NCI-H1417 treated with DMSO at 0.1 percent for 48 hours (cell line): ENCODE measurements at places on chromosomes 11 and 22.

DNA sequence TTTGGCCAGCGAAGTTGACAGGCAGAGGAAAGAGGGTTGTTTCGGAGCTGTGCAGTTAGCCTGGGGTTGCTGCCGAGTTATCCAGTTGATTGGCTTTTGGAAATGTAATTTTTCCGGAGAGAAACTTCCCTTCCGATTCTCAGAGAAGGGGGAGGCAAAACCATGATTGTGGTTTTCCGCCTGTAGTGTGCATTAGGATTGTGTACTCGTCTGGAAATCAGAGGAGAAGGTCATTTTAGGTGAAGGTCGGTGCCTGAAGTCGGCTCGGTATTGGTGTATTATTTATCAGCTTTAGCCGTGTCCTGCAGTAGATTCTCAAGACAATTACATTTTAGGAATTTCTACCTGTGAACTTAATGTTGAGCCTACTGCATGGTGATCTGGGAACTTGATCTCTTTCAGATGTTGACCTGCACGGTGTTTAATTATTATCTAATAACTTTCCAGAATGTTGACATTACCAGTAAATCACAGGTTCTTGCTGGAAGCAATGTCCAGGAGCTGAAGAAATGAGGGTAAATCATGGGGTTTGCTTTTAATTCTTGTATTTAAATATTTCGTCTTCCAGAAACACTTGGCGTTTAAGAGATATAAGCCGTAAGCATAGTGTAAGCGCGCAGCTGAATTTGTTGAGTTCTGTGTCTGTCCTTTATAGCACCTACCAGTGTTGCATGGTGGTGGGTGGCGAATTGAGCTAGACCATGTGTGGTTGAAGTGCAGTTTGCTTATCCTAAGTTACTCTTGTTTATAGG lies 1.3 kb downstream of the ARHGEF12 start:
- no peak for DNase-seq

GRCh38 chr11:64967375-64967774 lies 4.5 kb downstream of the MAJIN start:
- DNase-seq: no peak

- no peak for DNase-seq
These were observed at the start of gene MPPED2 for GRCh38 chr11:30586251-30587144. MPPED2 (minus strand) TSS chr11:30586353; CDS start chr11:30580373, 5,980 bp downstream.

DNA sequence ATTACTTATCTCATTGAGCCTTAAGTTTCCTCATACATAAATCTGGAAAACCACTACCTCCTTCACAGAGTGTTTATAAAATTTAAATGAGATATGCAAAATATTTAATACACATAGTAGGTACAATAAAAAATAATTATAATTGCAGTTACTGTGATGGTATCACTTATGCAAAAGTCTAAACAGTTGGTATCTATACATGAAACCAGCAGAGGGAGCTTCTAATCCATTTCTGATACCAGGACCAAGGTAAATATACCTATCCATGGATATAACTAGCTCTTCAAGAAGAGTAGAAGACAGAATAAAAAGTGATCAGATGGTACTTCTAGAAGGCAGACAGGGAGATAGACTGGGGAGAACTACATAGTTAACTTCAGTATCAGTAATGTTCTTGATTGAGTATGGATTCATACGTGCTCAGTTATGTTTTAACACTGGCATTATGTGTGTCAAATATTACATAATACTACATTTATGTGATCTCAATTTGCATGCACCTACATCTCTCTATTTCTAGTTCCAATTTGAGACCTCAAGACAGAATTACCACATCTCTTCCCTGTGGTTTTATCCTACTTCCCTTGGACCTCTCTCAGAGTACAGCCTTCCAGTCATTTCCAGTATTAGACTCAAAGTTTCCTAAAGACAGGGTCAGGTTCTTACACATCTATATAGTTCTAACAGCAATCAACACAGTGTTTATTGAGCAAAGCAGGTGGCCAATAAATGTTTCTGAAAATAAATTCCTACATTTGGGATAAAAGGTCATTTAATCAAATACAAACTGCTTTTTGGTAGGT lies 13.7 kb upstream of the TSG101 start:
- no peak for DNase-seq

DNA sequence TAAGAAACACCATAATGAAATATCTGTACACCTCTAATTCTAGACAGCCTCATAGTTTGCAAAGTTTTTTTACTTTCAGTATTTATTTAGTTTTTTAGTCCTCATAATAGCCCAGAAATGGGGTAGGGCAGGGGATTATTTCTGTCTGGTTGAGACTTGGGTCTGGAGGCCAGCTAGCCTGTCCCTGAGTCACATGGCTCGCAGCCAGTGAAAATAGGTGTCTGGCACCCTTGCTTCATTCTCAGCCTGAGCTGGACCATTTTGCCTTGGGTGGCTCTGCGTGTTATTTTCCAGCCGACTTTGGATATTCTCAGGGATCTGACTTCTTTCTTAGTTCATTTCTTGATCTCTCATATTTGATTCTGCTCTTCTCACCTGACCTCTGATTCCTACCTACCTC lies 123.9 kb upstream of the NARS2 start:
- no peak for DNase-seq

DNA sequence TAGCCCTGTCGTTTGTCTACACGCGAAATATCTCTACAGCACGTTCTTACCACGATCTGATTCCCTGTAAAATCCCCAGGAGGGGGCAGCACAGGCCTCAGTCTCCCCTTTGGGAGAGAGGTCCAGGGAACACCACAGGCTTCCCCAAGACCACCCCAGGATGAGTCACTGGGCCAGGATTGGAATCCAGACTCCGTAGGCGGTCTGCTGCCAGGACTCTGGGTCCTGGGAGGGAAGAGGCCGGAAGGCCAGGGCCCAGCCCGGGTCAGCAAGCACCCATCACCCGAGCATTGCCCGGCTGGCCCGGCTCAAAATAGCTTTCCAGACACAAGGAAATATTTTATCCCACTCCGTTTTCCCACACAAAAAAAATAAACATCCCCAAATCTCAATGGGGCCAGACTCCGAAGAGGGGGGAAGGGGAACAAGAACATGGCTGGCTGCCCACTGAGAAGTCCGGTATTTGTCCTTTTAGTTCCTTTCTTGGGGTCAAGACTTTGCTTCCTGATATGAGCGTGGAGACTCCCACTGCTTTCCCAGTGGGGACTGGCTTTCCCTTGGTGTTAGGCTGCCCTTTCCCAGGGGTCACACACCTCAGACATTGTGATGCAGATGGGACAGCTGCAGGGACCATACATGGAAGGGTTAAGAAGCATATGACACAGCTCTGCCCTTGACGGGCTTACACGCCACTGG lies 91.3 kb downstream of the LRRC32 start:
- DNase-seq: no peak

DNA sequence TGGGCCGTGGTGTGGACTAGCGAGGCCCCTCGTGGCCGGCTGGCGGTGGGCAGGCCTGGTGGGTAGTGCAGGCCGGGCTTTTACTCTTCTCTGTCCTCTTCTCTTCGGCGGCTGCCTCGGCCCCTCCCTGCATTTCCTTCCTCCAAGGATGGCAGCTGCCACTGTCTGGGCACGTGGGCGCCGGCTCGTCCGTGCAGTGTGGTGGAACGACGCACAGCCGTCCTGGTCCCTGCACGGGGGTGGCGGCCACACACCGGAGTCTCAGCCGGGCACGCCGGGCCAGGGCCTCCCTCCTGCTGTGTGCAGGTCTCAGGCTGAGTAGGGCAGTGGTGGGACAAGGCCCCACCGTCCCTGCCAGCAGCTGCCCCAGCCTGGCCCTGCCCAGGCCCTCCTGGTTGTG lies 37.7 kb downstream of the MOB2 start:
- DNase-seq: no peak

- peak; percentile 73 for DNase-seq
These were observed 18.1 kb upstream of the JAM3 start for GRCh38 chr11:134050541-134051383.

- no peak for DNase-seq
These were observed 23.7 kb downstream of the SHANK3 start for GRCh38 chr22:50696251-50696798.

GRCh38 chr22:24996420-24996952 lies 44.0 kb downstream of the KIAA1671 start:
- DNase-seq: no peak

GRCh38 chr11:7572001-7572712 lies 58.4 kb downstream of the PPFIBP2 start:
- DNase-seq: no peak

DNA sequence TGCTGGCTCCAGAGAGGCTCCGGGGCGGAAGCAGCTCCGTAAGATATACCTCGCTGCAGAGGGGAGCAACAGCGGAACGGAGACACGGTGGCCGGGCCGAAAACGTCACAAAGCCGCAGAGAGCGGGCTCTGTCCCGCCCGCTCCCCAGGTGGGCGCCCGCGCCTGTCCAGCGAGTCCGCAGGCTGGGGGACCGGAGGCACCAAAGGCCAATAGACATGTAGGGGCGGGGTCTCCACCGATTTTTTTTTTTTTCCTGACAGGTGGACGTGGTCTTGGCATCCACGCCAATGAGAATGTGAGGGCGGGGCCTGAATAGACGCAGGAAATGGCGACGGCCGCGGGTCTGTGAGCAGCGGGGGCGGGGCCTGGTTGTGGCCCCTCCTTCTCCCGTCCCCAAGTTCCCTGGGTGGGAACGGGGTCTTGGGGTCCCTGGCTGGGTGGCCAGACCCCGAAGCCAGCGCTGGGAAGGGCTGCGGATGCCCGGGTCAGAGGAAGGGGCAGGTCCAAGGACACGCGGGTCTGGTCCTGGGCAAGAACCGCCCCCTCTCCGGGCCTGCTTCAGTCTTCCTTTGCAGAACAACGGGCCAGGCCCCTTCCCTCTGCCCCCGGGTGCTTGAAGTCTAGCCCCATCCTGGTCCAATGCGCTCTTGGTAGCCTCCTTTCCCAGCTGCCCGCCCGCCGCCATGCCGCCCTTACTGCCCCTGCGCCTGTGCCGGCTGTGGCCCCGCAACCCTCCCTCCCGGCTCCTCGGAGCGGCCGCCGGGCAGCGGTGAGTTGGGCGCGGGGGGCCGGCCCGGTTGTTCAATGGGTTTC lies at the start of gene DNAJC4:
TSS of gene DNAJC4 (plus strand) at position 378 of the 814 bp plus-strand sequence. CDS start at position 685, 307 bp downstream.
- DNase-seq: peak; percentile 93

DNA sequence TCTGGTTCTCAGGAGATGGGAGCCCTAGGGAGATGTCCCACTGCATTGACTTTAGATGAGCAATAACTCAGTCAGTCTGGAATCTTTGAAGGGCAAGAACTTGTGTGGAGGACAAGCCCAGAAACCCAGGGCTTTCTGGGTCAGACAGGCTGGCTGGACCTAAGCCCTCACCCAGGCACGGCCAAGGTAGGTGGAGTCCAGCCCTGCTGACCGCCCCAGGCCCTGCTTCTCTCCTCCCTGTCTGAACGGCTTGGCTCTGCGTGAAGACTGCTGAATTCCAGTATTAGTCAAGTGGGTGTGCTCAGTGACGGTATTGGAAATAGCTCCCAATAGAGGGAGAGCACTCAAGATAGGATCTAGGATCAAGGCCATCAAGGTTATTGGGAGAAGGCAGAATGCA lies 6.1 kb downstream of the CXCR5 start:
- DNase-seq: no peak

DNA sequence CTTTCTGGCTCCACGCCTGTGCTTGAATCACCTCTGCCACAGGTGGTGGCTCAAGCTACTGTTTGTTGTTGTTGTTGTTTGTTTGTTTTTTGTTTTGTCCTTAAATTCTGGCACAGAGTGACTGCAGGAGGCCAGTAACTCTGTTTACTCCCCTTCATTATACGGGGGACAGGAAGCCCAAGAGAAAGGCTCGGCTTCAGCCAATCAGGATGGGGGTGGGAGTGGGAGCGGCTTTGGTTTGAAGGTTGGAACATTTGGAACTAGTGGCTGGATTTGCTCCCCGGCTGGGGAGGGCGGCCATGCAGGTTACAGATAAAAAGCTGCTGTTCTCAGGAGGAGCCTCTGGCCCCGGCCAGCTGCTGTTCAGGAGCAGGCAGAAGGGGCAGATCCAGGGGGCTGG lies 19.7 kb upstream of the CABP2 start:
- DNase-seq: no peak

DNA sequence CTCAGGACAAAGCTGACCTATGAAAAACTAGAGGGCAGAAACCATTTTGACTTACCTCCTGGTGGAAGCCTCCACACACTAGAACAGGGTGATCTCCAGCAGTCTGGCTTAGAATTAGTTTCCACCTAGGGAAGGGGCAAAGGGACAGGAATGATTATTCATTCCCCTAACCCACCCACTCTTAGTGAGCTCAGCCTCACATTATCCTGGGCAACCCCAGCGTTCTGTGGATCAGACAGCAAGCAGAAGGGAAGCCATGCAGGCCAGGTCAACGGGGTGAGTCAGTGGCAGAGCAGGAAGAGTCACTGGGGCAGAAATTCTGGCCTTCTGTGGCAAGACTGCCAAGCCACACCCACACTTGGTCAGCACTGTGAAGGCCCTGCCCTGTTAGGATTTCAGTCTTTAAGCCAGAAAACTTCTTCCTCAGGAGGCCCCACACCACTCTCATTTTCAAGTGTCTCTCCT lies 10.5 kb downstream of the NUMA1 start:
- no peak for DNase-seq

DNA sequence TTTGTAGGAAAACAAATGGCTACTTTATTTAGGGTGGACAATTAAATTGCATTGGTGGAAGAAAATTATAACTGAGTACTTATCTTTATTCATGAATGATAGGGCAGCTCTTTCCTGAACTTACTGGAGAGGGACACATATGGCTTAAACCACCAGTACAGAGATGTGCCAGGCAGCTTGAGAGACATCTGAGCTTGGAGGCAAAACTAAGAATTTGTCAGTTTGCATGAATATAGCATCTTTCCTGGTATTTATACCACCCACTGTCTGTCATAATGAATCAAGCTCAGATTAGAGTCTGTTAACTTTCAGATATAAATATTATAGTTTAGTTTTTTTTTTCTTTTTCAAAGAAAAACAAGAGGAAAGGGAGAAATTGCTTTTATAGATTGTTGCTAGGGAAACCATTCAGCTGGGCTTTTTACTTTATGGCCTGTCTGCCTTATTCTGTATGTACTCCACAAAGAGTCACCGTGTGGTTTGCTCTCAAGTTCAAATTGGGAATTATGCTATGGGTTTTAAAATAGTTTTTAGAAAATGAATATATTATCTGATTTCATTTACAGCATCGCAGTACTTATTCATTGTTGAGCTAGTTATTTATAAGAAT lies 477.0 kb upstream of the CHORDC1 start:
- no peak for DNase-seq

DNA sequence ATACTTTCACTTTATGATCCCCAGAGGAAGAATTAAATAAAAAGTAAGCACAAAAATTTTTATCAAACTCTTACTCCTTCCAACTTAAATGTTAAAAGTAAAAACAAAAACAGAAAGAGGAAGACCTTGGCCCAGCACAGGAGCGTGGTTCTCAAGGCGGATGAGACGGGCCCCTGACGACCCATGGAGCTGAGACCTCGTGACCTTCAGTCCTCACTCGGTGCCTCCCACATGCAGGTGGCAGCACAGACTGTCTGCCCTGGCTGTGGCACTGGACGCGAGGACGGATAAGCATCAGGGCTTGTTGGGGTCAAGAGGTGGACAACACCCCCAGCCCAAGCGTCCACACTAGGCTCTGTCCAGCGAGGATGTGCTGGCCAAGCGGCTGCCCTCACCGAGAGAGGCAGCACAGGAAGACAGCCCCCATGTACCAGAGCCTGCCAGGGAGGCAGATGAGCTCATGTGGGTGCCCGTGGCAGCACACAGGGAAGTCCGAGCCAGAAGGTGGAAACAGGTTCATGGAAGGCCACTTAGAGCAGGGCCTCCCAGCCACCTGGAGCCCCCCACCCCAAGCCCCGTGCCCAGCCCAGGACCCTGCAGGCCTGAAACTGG lies 1389.8 kb downstream of the TBC1D22A start:
- DNase-seq: no peak

- DNase-seq: no peak
These were observed 199.5 kb downstream of the AASDHPPT start for GRCh38 chr11:106276859-106277436.

- no peak for DNase-seq
These were observed 482.0 kb downstream of the KCNA4 start for GRCh38 chr11:29534836-29535235.

- DNase-seq: no peak
These were observed 29.7 kb upstream of the TOLLIP start for GRCh38 chr11:1339066-1339675.
